ENCODE measurements at places on chromosomes 5 and 9.

GRCh38 chr9:17491780-17492179 lies 87.1 kb upstream of the SH3GL2 start:
- DNase-seq = no peak

GRCh38 chr5:16065831-16066230 lies 113.8 kb downstream of the MARCHF11 start:
- no peak for DNase-seq

DNA sequence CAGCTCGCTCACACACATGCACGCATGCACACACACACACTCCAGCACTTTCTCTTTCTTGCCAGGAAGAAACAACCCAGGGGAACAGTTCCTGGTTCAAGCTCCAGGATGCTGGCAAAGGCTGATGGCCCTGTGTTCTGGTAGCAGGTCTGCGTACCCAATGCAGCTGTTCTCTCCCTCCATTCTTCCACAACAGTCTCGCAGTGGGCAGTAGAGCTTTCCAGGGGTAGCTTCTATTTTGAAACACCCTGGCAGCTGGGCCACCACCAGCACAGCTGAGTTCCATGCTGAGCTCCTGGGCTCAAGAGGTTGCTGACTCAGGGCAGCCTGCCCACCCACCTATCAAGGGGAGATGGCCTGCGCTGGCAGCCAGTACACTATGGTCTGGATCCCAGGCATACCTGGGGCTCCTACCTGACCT lies 4.7 kb downstream of the VDAC1 start:
- no peak for DNase-seq

- DNase-seq = no peak
Measured at GRCh38 chr9:77261605-77262004, 84.3 kb downstream of the VPS13A start.
